Hematopoietic multipotent progenitor cell treated with erythropoietin and hydrocortisone succinate and interleukin-3 and kit ligand, for 17 days (in vitro differentiated cells): ENCODE measurements at places on chromosomes 2 and 18.

DNA sequence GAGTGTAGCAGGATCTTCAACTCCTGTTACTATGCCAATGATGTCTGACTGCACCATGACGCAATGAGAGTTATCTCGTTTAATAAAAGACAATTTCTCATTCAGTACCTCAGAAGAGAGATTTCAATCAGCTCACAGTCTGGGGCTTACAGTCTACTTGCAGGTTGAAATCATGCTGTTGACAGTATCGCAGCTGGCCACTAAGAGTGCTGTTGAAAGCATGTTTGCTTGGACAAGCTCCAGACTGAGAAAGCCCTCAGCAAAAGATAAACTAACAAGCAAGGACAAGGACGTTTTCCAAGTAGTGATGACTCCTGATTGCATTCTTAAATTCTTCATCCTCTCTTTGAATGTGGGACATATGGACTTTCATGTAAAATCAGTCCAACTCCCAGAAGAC lies 145.2 kb upstream of the SYT4 start:
- no peak for DNase-seq

DNA sequence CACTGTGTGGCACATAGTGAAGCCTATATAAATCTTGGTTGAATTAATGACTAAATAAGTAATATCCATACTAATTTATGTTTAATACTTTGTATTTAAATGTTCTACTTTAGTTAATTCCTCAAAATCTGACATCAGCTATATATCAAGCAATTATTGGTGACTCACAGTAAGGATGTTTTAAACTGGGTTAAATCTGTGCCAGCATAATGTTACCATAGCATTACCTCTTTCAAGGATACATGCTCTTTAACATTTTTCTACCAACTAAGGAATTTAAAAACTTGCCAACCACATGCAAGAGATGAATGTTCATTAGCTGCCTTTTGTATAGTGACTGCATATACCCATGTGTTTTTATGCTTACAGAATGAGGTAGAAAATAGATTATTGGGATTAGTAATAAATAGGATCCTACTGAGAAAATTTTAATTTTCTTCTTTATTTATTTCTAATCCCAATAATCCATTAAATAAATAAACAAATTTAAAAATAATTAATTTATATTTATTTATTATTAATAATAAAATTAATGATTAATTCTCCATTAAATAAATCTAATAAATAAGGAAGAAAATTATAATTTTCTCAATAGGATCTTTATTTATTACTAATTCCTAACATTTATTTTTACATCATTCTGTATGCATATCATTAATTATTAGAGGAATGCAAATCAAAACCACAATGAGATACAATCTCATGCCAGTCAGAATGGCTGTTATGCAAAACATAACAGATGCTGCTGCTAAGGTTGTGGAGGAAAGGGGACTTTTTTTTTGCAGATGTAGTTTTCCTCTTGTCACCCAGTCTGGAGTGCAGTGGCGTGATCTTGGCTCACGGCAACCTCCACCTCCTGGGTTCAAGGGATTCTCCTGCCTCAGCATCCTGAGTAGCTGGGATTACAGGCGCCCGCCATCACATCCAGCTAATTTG lies 410.7 kb upstream of the DSEL start:
- DNase-seq, result no peak

GRCh38 chr2:157466764-157467163 lies 22.9 kb upstream of the CYTIP start:
- DNase-seq, result no peak

GRCh38 chr2:191436368-191437055 lies 191.3 kb downstream of the MYO1B start:
- DNase-seq, result no peak

GRCh38 chr2:69278366-69278765 lies 108.7 kb downstream of the GFPT1 start:
- no peak for DNase-seq

GRCh38 chr2:65255356-65255755 lies 27.7 kb downstream of the ACTR2 start:
- DNase-seq, result no peak

GRCh38 chr2:183564726-183565125 lies 440.5 kb downstream of the NUP35 start:
- no peak for DNase-seq
